ENCODE measurements at places on chromosomes 4 and X.
A peak's percentile ranks its signal among the peaks of the same experiment; 100 is the strongest.

DNA sequence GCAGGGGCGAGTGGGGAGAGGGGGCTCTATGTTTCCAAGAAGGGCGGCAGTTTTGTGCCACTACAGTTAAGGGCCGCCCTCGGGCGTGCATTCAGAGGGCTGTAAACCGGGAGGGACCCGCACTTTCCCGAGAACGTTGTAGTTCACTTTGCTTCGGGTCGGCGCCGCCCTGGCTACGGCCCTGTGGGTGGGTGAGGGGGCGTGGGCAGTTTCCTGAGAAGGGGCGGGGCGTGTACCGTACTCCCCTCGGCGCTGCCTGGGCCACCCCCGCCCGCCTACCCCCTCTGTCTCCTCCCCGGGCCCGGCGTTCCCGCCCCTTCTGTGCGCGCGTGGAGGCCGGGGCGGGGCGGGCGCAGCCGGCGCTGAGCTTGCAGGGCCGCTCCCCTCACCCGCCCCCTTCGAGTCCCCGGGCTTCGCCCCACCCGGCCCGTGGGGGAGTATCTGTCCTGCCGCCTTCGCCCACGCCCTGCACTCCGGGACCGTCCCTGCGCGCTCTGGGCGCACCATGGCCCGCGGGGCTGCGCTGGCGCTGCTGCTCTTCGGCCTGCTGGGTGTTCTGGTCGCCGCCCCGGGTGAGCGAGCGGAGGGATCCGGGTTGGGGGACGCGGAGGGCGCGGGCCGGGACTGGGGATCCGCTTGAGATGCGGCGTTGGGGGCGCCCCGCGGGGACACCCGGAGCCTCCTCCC lies at the start of gene CD99:
Gene CD99, plus strand, starts transcription at position 440 of the 687 bp plus-strand sequence. Its CDS starts 66 bp downstream, at position 506.
- DNase-seq, result peak; percentile 90

DNA sequence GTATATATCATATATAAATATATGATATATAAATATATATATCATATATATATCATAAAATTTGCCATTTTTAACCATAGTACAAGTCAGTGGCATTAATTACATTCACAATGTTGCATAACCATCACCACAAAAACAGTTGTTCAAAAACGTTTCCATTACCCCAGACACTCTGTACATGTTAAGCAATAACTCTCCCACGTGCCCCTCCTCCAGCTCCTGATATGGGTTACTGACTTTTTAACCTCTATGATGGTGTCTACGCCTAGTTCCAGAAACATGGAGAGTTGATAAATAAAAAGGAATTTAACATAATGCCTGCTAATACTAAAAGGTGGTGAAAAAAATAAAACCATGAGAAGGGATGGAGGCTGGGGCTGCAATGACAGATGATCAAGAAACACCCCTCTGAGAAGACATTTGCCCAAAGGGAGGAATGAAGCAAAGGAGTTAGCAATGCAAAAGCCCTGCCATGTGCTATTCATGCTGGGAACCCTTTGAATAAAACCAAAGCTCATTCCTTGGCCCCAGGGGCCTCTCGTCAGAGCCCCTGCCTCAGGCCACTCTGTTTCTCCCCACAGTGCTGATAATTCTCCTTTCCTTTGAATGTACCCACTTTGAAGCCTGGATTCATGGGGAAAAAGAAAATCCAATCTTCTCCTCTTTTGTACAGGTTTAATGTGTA lies 144.3 kb downstream of the NWD2 start:
- peak; percentile 5 for DNase-seq

- no peak for DNase-seq
Measured at GRCh38 chr4:94689155-94689860, 68.4 kb upstream of the BMPR1B start.

DNA sequence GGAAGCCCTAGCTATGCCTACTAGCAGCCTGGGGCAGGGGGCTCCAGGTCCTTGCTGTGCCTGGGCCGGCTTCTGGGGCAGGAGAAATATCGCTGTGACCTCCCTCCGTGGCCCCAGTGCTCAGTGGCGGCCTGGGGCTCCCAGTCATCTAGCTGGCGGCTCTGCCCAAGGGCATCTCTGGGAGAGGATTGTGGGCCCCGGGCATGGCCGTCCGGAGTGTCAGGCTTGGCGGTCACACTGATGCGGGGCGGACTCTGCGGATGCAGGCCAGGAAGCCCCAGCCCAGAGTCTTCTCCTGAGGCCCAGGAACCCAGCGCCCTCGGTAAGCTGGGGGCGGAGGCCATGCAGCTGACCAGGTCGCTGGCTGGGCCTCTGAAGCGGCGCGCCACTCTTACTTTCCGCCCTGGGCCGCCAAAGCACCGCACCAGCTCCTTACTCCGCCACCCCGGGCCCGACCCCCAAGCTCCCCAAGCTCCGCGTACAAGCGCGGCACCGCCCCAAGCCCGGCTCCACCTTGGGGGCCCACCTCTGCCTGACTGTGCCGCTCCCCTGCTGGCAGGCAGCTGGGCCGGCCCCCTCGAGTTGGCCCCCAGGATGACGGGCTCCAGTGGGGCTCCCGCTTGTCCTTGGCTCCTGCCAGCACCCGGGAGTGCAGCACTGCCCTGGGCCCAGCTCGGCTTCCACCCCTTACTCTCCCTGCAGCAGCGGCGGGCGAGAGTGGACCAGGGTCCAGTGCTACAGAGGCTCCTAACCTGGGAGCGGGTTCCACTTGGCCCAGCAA lies 720.0 kb downstream of the PCDH18 start:
- no peak for DNase-seq

DNA sequence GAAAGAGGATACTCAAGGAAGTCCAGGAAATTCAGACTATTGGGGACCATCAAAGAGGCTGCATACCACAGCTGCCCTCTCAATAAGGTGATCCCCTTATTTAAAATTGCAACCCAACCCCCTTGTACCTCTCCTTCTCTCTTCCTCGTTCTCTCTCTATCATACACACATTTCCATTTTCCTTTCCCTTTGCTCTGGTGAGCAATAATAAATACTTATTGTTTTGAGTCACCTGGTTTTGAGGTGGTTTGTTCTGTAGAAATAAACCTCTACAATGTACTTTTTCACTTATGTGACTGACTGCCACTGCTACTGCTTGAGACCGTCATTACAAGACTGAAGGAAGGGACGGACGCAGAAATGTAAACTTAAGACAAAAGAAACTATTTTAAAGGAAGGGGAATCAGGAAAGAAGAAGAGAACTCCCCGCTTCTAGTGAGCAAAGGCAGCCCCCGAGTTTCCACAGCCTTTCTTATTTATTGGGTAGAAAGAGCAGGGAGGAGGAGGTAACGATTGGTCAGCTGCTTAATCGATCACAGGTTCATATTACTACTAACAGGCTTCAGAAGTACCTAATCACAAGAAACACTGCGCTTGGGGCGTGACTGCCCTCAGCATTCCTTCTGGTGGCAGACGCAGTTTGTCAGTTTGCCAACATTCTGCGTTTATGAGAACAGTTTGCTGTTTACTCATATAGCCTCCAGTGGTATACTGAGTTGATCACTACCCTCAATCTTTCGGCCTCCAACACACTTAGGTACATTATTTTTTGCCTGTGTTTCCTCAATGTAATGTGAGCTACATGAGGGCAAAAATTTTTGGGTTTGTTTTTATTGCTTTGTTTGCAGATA lies 16.9 kb upstream of the TMEM165 start:
- no peak for DNase-seq

DNA sequence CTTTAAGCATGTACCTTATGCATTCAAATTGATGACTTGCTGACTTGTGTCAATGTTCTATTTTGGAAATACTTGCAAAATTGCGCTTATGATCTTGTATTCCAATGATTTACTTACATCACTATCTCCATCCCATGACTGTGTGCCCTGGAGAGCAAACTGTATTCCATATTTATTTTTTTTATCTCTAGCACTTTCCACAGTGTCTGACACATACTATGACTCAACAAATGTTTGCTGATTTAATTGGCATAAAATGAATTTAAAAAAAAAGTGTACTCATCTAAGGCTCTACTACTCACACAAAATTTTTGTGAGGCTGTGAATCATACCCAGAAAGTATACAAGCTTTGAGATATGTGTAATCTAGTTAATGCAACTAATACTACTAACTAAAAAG lies 1066.8 kb upstream of the ADGRL3 start:
- DNase-seq, result peak; percentile 10

DNA sequence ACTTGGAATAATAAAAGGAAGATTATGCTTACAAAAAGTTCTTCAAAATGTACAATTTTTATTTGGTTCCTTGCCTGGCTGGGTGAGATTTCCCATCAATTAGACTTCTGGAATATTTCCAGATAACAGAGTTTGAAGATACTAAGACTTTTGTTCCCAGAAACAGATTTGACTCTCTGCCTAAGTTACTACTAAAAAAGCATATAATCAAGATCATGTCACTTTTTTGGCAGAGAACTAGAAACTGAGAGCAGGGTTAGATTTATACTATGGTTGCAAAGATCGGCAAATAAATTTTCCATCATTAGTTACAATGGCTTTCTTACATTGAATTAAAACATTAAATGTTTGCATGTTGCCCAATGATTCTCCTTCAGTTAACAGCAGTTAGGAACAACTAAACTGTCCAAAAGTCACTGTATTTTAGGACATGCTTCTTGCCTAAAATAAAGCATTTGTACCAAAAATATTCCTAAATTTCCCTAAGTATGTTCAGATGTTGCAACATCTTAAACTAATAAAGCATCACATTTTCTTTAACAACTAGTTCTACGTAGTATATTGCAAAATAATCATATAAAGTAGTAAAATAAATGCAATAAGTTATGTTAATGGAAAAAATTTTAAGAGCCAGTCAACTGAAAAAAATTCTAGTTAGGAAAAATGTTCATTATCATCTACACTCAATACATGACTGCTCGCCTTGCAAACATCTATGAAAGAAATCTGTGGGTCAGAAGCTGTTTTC lies 73.0 kb downstream of the SEC24D start:
- peak; percentile 66 for DNase-seq

DNA sequence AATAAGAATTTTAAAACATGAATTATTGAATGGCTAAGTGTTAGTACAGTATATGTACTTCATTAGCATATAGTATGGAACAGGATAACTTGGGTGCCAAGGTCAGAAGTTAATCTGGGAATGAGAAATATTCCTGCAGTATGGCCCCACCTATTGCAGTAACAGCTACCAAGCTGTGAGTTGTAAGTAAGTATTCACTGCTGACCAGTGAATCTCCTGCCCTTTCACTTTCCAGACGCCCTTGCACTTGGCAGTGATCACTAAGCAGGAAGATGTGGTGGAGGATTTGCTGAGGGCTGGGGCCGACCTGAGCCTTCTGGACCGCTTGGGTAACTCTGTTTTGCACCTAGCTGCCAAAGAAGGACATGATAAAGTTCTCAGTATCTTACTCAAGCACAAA lies 105.1 kb downstream of the NFKB1 start:
- DNase-seq, result no peak

- DNase-seq, result peak; percentile 23
Measured at GRCh38 chr4:139763672-139764071, 98.1 kb downstream of the MGST2 start.

DNA sequence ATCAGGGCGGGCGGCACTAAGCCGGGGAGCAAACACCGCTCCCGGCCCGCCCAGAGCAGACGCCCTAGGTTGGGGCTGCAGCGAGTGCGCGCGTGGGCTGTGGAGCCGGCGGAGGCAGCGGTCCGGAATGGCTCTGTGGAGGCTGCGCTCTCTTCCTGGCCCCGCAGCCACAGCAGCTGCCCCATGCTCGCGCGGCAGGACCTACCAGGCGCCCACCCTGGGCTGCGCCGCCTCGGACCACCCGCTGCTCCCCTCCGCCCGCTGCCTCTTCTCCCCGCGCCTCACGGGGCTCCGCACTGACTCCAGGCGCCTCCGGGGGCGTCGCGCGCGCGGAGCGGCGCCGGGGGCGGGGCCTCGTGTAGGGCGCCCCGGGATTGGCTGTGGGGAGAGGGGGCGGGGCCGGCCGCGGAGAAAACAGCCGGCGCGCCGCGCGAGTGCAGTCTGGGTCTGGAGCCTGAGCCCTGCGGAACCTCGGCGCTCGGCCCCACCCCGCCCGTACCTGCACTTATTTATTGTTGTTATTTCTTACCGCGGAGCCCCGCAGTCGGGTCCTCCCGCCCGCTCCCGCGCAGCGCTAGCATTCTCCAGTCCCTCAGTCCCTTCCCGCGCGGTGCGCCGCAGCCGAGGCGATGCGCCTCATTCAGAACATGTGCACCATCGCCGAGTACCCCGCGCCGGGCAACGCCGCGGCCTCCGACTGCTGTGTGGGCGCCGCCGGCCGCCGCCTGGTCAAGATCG lies at the start of gene RASL11B:
Gene RASL11B, plus strand, starts transcription at position 439 of the 738 bp plus-strand sequence. Its CDS starts 191 bp downstream, at position 630.
- DNase-seq, result peak; percentile 62

- DNase-seq, result no peak
Measured at GRCh38 chr4:140154572-140154891, 548 bp upstream of the MAML3 start.

DNA sequence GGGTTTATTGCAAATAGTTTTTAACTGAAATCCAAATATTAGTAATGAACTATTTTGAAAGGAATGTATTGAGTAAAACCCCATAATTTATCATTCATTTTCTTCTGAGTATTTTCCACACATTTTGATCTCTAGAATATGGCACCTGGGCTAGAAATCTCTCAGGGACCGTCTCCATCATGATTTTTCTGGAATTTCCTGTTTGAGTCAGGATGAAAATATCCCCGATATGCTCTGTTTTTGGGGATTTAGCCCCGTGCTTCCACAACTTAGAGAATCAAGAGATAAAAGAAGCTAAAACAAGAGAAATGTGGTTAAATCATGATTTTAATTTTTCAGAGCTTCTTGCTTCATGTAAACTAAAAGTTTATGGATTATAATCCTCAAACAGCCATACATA lies 114.2 kb downstream of the SPCS3 start:
- peak; percentile 16 for DNase-seq
